ENCODE measurements at places on chromosomes 5 and 9.

DNA sequence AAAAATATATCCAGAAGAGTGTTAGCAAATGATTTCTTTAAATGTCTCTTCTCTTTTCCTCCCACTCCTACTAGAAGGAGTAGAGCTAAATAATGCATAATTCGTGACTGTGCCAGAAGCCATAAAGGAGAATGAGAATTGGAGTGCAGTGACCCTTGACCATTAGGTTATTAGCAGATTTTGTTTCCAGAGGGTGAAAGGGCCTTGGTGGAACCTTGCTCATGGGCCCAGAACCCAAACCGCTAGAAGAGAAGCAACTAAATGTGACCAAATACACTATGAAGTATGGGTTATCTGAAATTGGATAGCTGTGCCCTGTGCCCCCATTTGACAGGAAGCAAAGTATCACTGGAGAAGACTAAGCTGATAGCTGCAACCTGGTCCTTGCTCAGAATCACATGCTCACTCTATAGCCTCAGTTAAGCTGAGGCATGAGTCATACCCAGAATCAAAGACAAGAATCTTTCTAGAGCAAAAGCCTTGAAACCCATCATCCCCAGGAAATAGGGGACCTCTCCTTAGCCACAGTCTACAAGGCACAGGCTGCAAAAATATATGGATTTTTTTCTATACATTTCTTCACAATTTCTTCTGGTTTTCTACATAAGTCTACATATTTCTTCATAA is 36.3 kb downstream of the CAPSL start:
- no peak overlapping the region for H3K27ac ChIP-seq
- no peak overlapping the region for H3K4me3 ChIP-seq
- H3K36me3 ChIP-seq, result no peaks in the 10 kb centered on the region
- H3K4me1 ChIP-seq, result no peaks in the 10 kb centered on the region

DNA sequence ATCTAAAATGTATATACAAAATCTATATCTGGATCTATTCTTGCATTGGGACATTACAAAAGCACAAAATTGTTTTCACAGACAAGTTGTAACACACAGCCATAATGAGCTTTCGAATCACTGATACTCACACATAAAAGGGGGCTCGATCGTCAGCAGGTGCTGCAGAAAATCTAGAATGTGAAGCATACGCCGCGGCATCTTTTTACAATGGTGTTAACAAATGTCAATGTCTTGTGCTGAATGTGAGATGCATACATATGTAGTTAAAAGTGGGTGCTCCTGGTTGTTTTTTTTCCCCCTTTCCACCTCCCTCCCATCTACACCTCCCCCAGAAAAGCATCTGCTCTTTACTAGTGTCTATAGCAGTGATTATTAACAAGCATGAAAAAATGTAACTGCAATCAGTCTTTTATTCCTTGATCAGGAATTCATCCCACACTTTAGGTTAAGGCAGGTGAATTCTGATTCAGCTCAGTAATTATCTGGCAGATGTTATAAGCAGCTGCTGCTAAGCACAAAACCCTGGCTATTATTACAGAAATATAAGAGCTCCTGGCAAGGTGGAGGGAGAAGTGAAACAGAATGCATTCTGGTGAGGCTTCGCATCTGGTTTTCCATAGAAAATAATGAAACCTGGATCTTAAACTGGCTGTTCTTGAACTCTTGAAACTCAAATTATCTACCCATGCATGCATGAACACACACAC is 114.1 kb downstream of the MPDZ start:
- no peak overlapping the region for H3K27ac ChIP-seq
- no peaks in the 10 kb centered on the region for H3K36me3 ChIP-seq
- H3K4me3 ChIP-seq, result no peak overlapping the region

DNA sequence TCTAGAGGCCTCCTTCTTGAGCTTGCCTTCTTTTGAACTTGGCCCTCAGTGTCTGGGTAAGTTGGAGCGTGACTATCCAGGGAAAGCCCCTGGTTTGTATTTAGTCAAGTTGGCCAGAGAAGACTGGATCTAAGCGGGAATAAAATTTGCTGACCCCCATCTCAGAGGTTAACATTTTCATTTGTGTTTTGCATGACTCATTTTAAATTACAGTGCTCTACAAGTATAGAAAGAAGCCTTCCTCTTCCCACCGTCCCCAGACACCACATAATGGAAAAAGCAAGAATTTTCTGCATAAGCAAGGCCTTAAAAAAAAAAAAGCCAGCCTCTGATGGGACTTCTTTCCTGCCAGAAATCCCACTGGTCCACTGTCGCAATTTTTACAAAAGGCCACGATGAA is 27.2 kb downstream of the PIK3R1 start:
- H3K27me3 ChIP-seq, result no peaks in the 10 kb centered on the region
- no peak for DNase-seq
- no peak overlapping the region for H3K27ac ChIP-seq
- H3K4me3 ChIP-seq, result no peak overlapping the region

DNA sequence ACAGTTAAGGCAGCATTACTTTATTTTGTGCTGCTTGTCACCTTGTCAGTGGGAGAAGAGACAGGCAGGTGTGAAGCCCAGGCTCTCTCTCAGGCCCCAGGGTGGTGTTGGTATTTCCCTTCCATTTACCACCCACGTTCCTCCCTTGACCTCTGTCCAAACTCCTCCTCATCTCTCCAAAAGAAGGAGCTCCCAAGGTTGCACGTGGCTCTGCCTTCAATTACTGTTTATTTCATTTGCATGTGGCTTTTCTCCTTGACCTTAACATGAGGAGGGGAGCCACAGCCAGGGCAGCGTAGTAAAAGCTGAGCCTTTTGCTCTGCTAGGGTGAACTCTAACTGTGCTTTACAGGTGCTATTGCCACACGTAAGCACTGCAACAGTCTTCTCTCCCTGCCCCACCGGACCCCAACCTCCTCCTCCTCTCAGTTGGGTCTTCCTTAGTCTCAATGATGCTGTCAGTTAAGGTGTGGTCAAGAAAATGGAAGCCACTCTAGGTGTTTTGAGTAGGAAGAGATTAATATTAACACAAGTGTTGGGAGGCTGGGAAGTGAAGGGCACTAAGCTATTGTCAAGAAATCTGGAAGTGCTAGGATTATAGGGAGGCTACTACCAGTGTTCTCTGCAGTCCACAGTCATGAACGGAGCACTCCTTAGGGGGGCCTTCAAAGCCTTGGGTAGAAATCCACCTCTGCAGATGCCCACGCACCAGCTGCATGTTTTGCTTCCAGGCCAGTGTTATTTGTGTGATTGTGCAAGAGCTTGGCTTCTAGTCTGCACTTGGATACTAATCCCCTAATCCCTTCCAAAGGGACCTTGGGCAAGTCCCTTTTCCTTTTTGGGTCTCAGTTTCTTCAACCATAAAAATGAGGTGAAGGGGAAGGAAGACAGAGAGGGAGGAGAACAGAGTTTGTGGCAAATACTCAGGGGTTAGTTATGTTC is 3.9 kb upstream of the ALDH1B1 start:
- H3K27ac ChIP-seq, result no peak overlapping the region
- no peaks in the 10 kb centered on the region for H3K27me3 ChIP-seq
- peaks cover 7% of the 10 kb centered on the region for H3K4me1 ChIP-seq
- H3K36me3 ChIP-seq, result no peaks in the 10 kb centered on the region

GRCh38 chr5:57887851-57888621 is 405.4 kb upstream of the ACTBL2 start:
- DNase-seq, result peak; percentile 61
- no peak overlapping the region for H3K4me3 ChIP-seq
- H3K4me1 ChIP-seq, result peaks cover 18% of the 10 kb centered on the region
- no peak overlapping the region for H3K27ac ChIP-seq
- H3K27me3 ChIP-seq, result no peaks in the 10 kb centered on the region
- no peaks in the 10 kb centered on the region for H3K36me3 ChIP-seq

- no peaks in the 10 kb centered on the region for H3K36me3 ChIP-seq
- DNase-seq, result no peak
- no peaks in the 10 kb centered on the region for H3K27me3 ChIP-seq
- no peak overlapping the region for H3K4me3 ChIP-seq
These were observed 26.3 kb downstream of the SLC31A1 start for GRCh38 chr9:113247640-113248039.

GRCh38 chr5:62111428-62111827 is 194.6 kb upstream of the KIF2A start:
- peaks cover 35% of the 10 kb centered on the region for H3K27me3 ChIP-seq
- H3K4me3 ChIP-seq, result no peak overlapping the region

GRCh38 chr5:126741361-126741760 is 35.6 kb upstream of the LMNB1 start:
- no peaks in the 10 kb centered on the region for H3K4me1 ChIP-seq
- H3K4me3 ChIP-seq, result no peak overlapping the region
- no peaks in the 10 kb centered on the region for H3K36me3 ChIP-seq
- H3K27me3 ChIP-seq, result no peaks in the 10 kb centered on the region
- no peak for DNase-seq
- H3K27ac ChIP-seq, result no peak overlapping the region

DNA sequence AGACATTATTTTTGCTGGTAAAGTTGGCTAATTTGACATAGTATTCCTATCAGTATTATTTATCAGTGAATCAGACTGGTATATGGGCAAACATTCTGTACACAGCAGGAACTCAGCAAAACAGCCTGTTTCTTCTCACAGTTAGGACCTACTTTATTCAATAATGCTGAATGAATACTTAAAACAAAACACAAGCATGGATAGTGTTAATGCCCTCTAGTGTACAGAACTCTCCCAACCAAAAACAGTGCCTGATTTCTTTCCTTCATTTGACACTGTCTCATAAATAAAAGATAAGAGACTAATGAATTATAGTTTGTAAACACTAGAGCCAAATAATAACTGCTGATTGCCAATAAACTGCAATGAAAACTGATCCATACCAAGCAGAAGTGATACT is 1113.3 kb downstream of the PTPRD start:
- H3K4me1 ChIP-seq, result no peaks in the 10 kb centered on the region
- no peak for DNase-seq
- H3K4me3 ChIP-seq, result no peak overlapping the region
- no peak overlapping the region for H3K27ac ChIP-seq

DNA sequence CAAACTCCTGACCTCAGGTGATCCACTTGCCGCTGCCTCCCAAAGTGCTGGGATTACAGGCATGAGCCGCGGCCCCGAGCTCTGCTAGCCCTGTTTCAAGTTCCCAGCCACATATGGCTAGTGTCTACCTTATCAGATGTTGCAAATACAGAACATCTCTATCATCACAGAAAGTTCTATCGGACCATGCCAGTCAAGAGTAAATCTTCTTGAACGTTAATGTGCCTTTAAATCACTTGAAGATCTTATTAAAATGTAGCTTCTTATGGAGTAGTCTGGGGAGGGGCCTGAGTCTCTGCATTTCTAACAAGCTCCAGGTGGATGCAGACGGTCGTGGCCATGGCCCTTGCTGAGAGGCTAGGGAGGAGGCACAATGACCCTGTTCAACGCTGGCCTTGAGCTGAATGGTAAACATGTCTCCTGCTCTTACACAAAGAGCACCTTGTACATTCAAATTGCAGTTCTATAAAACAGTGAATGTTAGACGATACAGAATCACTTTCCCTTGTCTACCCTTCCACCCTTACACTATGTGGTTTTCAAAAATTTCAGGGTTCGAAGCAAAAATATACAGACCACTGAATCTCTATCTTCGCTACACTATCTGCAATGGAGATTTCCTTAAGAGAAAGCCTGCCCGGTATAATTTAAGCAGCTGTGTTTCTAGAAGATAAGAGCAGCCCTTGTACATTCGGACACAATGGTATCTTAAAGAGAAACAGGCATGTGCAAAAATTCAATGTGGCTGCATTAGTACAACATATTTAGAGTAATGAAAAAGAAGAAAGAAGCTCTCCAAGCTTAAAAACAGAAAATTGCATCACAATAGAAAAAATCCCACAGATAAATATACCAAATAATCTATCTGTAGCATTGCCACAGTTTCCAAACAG is 114.1 kb downstream of the FRMD3 start:
- DNase-seq, result no peak
- H3K36me3 ChIP-seq, result no peaks in the 10 kb centered on the region
- no peaks in the 10 kb centered on the region for H3K27me3 ChIP-seq
- no peak overlapping the region for H3K27ac ChIP-seq
- H3K4me1 ChIP-seq, result no peaks in the 10 kb centered on the region
- H3K4me3 ChIP-seq, result no peak overlapping the region

GRCh38 chr5:87410931-87411330 is 1.8 kb downstream of the CCNH start:
- peaks cover 9% of the 10 kb centered on the region for H3K4me1 ChIP-seq
- H3K27ac ChIP-seq, result no peak overlapping the region
- no peaks in the 10 kb centered on the region for H3K27me3 ChIP-seq
- H3K36me3 ChIP-seq, result peaks cover 45% of the 10 kb centered on the region

DNA sequence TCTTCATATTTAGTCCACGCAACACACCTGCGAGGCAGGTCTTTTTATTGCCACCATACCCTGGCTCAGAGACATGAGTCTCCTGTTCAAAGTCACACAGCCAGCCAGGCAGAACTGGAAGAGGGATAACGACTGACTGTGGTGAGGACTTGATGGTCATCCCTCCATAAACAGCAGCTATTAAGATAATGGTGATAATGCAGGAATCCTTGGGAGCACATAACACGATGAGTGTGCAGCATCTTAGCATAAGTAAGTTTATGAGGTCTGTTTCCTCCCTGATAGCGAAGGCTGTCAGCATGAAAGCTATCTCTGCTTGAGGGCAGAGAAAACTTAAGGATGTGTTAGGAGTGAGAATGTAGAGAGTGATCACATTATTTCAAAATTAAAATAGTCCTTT is 30.9 kb downstream of the KCTD16 start:
- no peaks in the 10 kb centered on the region for H3K4me1 ChIP-seq
- H3K4me3 ChIP-seq, result no peak overlapping the region
- H3K27ac ChIP-seq, result no peak overlapping the region
- no peak for DNase-seq
- peaks cover 59% of the 10 kb centered on the region for H3K27me3 ChIP-seq

- no peak overlapping the region for H3K27ac ChIP-seq
- peaks cover 4% of the 10 kb centered on the region for H3K27me3 ChIP-seq
- H3K4me1 ChIP-seq, result no peaks in the 10 kb centered on the region
- H3K4me3 ChIP-seq, result no peak overlapping the region
- DNase-seq, result no peak
These were observed 610.9 kb downstream of the RAB3C start for GRCh38 chr5:59193616-59194319.

- no peak overlapping the region for H3K4me3 ChIP-seq
- no peak overlapping the region for H3K27ac ChIP-seq
- H3K4me1 ChIP-seq, result no peaks in the 10 kb centered on the region
These were observed 164.9 kb upstream of the PAPPA start for GRCh38 chr9:115988701-115989100.

DNA sequence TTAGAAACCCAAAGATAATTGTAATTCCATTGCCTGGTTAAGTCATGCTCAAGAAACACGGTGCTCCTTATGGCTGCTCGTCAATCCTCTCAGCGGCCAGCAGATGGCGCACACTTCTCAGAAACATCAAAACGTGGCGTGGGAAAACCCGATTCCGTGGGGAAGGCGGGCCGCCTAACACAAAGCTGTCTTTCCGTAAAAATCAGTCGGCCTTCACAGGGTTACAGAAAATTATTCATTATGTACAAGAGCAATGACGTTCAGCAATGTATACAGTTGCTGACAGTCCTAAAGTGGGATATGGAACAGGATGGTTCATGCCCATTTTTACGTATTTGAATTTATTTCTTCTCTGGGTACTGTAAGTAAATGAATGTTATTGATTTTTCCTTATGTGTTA is 83.5 kb downstream of the PDE4D start:
- DNase-seq, result peak; percentile 56
- H3K27ac ChIP-seq, result no peak overlapping the region
- no peak overlapping the region for H3K4me3 ChIP-seq
- no peaks in the 10 kb centered on the region for H3K4me1 ChIP-seq
- H3K36me3 ChIP-seq, result no peaks in the 10 kb centered on the region

- H3K36me3 ChIP-seq, result no peaks in the 10 kb centered on the region
- no peak overlapping the region for H3K4me3 ChIP-seq
- H3K27me3 ChIP-seq, result peaks cover 29% of the 10 kb centered on the region
- DNase-seq, result no peak
These were observed 309.2 kb downstream of the AGTPBP1 start for GRCh38 chr9:85432599-85432998.

GRCh38 chr5:26569929-26570258 is 468.5 kb downstream of the CDH9 start:
- H3K4me1 ChIP-seq, result no peaks in the 10 kb centered on the region
- H3K4me3 ChIP-seq, result no peak overlapping the region
- H3K27ac ChIP-seq, result no peak overlapping the region
- H3K27me3 ChIP-seq, result no peaks in the 10 kb centered on the region
- DNase-seq, result no peak
